ENCODE measurements at places on chromosomes 5 and 9.

GRCh38 chr5:150523472-150524350 is 15.8 kb downstream of the NDST1 start:
- no peak for DNase-seq

- no peak for DNase-seq
Measured at GRCh38 chr5:17255471-17256021, 38.1 kb downstream of the BASP1 start.

- no peak for DNase-seq
Measured at GRCh38 chr5:40787986-40788385, 10.2 kb downstream of the PRKAA1 start.

- no peak for DNase-seq
Measured at GRCh38 chr9:27462434-27462833, 61.7 kb upstream of the IFNK start.

- no peak for DNase-seq
Measured at GRCh38 chr9:89291741-89292140, 19.3 kb upstream of the CKS2 start.

- DNase-seq, result no peak
Measured at GRCh38 chr9:116100711-116101121, 52.9 kb upstream of the PAPPA start.

GRCh38 chr9:97907632-97908031 is 14.7 kb downstream of the TRMO start:
- DNase-seq, result no peak

GRCh38 chr9:6567140-6567591 is 78.4 kb downstream of the GLDC start:
- DNase-seq, result no peak

GRCh38 chr9:2729003-2729402 is 11.7 kb downstream of the KCNV2 start:
- no peak for DNase-seq

GRCh38 chr9:89527084-89527483 is 29.2 kb upstream of the SEMA4D start:
- no peak for DNase-seq

DNA sequence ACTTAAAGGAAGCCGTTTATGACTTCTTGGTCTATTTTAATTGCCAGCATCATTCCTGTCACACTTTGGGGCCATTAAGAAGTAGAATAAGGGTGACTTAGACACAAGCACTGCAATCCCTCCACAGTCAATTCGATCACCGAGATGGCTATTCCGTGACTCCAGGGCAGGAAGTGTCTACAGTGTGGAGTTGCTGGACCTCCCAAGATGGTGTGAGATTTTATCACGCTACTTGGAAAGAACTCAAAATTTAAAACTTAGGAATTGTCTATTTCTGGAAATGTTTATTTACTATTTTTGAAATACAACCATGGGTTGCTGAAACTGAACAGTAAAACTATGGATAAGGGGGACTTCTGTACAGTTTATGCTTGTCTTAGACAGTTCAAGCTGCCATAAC is 6.2 kb downstream of the FBXL7 start:
- no peak for DNase-seq

GRCh38 chr5:33343676-33344327 is 97.0 kb upstream of the TARS1 start:
- no peak for DNase-seq

DNA sequence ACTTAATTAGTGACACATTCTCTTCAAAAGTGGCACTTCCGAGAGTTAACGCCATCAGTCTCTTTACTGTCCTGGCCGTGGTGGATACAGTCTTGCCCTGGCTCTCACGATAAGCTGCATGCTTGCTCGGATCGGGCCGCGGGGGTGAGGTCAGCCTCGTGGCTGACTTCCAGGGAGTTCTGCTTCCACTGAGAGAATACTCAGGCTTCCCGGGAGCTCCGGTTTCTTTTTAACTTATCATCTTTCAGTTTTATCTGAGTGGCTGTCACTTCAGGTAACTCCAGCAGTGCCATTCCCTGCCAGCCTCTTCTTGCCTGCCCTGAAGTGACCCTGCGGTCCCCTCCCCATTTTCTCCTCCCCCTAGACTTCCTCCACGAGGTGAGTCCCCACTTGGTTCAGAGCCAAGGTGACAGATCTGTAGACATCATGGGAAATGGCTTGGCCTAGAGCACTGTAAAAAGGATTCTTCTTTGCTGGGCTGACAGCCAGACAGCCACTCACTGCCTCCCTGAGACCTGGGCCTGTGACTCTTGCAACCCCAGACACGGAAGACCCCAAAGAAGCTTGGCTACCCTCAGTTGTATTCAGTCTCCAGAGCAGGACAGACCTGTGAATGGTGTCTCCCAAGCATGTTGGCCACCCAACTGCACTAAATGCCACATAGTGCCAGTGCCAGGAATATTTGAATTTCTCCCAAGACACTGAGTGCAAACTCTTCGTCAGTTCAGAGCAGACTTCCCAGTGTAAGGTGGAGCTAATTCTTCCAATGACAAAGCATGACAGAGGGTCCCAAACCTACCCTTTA is 95.1 kb downstream of the DAPK1 start:
- no peak for DNase-seq

- DNase-seq, result no peak
Measured at GRCh38 chr5:74384851-74385250, 255.7 kb downstream of the ENC1 start.

DNA sequence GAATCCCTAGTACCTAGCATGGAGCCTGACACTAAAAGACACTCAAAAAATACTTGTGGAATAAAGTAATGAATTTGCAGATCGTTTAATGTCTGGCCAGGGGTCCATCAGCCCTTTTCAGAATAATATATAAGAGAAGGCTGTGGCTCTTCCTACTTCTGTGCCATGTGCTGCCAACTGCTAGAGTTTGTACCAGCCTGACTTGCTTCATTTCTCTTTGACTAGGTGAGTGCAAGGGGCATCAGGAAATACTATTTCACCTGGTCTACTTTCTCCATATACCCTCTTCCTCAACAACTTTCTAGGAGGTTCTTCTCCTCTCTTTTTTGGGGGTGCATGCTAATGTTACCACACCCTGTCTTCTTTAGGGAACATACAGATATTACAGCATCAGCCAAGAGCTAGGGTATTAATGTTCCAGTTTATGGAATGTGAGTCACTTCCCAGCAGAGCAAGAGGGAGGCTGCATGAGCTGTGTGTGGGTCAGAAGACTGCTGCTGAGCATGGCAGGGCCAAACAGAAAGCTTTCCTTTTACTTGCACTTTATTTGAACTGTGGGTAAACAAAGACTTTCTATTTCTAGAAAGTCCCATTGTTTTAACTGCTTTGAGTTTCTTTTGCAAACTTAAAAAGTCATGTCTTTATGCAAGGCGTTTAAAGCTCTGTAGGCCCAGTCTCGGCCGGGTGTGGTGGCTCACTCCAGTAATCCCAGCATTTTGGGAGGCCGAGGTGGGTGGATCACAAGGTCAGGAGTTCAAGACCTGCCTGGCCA is 158.9 kb downstream of the ADAMTSL1 start:
- DNase-seq, result no peak

DNA sequence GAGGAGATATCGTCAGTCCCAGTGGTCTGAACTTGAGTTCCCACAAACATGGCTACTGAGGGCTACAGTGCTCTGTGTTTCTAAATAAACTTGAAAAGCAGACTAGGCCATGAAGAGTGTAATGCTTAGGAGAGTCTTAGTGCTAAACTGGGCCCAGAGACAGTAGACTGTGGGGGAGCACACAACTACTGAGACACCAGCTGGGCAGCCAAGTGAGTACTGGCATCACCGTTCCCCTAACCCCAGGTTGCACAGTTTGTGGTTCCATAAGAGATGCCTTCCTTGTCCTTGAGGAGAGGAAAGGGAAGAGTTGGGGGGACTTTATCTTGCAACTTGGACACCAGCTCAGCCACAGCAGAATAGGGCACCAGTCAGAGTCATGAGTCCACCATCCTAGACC is 172.1 kb upstream of the DMRTA1 start:
- DNase-seq, result no peak

- no peak for DNase-seq
Measured at GRCh38 chr9:121840838-121841760, 189.7 kb downstream of the DAB2IP start.

DNA sequence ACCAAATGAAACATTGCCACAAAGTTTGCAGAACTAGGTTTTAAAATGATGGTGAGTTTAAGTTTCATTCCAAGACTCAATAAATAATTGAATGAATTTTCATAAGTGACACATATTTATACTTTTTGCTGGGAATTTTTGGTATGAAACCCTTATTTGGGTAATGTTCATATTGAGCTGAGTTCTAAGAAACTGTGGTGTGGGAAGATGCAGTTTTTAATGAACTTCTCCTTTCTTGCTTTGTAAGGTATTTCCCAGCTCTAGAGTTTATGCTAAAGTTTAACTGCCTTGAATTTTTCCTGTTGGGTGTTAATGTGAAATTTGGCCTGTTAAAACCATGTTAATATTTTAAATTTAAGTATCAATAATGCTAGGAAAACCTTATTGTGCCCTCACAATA is 15.1 kb downstream of the RABGAP1 start:
- DNase-seq, result no peak

- no peak for DNase-seq
Measured at GRCh38 chr5:72380492-72381274, 60.5 kb downstream of the PTCD2 start.

- no peak for DNase-seq
Measured at GRCh38 chr9:106420511-106420944, 442.4 kb upstream of the ZNF462 start.

DNA sequence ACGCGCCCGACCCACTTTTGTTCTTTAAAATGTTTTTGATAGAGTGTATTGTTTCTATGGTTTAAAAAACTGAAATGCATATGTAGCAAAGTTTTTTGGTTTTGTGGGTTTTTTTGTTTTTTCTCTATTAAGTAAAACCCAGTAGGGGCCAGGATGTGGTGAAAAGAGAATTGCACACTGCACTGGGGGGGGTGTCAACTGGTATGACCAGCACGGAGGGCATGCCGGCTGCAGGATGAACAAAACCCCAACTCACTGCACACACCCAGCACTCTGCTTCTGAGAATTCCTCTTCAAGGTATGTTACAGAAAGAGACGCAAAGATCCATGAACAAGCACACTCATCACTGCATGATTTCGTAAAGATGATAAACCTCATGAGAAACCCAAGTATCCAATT is 75.0 kb downstream of the STK10 start:
- DNase-seq, result no peak

GRCh38 chr9:35423499-35423898 is 66.4 kb upstream of the RUSC2 start:
- no peak for DNase-seq

DNA sequence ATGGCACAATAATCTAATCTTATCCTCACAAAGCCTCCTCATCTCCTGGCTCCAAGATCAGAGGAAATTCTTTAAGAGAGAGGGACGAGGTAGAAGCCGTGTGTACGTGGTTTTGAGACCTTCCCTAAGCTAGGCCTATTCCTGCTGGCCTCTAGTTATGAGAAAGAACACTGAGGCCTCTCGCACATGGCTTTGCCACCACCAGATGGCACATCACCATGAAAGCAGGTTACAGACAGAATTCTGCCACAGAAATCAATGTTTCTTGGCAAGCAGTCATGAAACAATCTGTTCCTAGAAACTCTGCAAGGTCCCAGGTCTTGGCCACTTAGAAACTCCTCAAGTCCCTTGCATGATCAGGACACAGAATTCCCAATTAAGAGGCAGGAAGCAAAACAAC is 268.2 kb upstream of the TAS2R1 start:
- no peak for DNase-seq

DNA sequence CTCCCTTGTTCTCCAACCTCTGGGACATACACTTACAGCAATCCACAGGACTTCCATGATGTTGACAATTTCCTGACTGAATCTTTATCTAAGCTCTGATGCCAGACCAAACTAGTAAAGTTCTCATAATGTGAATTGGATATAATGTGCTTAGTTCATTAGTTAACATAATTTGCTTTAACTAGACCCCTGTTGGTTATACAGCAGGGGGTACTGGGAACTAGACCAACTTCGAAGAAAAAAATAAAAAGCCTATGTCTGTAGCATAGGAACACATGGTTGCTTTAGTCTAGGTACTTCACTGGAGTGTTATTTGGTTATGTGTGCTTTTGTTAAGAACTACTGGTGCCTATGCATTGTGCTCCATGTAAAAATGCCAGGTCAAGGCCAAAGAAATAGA is 173.8 kb downstream of the ADAMTS6 start:
- no peak for DNase-seq

- DNase-seq, result peak; percentile 16
Measured at GRCh38 chr5:134138416-134139376, 24.2 kb downstream of the TCF7 start.

GRCh38 chr5:72347801-72348308 is 27.7 kb downstream of the PTCD2 start:
- DNase-seq, result no peak

DNA sequence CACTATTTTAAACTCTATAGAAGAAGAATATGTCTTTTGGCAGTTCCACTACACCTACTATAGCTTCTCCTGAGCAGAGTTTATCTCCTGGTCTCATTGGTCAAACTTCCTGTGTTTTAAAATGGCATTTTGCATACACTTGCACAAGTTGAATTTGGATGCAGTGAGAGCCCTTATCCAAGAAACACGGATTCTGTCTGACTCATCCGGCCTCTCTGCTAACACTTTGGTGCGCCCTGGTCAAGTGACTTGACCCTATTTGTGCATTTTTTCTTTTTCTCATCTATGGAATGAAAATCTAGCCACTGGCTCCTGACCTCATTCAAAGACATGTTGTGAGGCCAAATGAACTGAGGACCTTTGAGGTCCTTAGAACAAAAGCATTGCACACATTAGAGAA is 20.0 kb downstream of the PIP5K1B start:
- no peak for DNase-seq

DNA sequence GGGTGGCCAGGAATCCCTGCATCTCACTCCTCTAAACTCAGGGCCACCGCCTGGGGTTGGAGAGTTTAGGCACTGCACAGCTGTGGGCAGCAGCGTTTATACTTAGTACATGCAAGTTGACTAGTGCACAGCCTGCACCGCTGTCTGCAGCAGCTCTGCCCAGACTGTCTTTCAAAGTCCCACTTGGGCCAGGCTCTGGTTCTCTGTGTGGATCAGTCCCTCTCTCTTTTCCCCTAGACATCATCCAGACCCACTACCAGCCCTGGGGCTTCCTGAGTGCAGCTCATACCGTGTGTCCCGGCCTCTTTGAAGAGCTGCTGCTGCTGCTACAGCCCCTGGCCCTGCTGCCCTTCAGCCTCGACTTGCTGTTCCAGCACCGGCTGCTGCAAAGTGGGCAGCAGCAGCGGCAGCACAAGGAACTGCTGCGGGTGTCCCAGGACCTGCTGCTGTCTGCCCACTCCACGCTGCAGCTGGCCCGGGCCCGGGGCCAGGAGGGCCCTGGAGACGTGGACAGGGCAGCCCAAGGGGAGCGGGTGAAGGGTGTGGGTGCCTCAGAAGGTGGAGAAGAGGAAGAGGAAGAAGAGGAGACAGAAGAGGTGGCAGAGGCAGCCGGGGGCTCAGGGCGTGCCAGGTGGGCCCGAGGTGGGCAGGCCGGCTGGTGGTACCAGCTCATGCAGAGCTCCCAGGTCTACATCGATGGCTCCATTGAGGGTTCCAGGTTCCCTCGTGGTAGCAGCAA is 45.1 kb upstream of the TESK1 start:
- DNase-seq, result no peak

DNA sequence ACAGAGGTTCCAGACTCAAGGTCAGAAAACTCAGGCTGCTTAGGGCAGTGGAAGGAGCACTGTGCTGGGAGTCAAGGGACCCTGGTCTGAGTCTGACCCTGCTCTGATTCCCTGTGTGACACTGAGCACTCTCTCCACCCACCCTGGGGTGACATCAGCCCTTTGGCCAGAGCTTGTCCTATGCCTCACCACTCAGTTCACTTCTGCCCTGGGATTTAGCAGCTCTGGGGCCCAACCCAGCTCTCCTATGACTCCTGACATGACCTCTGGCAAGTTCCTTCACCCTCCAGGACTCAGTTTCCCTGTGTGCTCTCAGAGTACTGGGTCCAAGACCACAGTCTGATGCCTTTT is 63.9 kb downstream of the FAM114A2 start:
- DNase-seq, result no peak

Data from breast epithelium (tissue), 4 donors.